ENCODE measurements at places on chromosomes 6 and 20.

- DNase-seq: peak; percentile 12
These were observed 69.0 kb upstream of the CCN2 start for GRCh38 chr6:132020138-132020581.

GRCh38 chr6:35027807-35028206 lies 113.3 kb downstream of the TCP11 start:
- no peak for DNase-seq

GRCh38 chr6:14107711-14108494 lies 9.7 kb upstream of the CD83 start:
- no peak for DNase-seq

DNA sequence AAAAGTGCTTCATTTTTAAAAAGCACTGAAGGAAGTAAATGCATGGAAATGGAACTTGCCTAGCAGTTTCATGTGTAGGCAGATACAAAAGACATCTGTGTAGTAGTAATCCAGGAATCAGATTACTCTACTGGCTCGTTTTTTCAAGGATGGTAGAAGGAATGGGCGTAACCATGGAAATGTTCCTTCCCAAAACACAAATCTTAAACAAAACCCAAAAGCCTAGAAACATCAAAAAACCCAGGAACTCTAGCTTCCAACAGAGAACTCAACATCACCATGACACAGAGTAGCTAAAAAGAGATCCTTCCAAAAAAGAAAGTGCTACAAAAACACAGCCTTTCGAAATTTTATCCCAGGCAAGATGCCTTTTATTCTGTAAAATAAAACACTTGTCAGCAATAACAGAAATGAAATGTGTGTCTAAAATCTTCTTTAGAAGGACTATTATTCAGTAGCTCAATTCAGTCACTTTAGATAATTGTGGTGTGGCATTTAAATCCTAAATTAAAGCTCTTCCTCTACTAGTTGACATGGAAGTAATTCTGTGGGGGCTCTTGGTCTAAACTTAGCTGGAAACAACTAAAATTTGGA lies 81.7 kb downstream of the FAM217A start:
- no peak for DNase-seq

GRCh38 chr6:112909781-112910180 lies 562.7 kb downstream of the RFPL4B start:
- no peak for DNase-seq

- DNase-seq: no peak
These were observed 11.2 kb downstream of the SLC24A3 start for GRCh38 chr20:19223640-19224039.

GRCh38 chr6:166987930-166988329 lies 11.3 kb upstream of the CEP43 start:
- DNase-seq: no peak

DNA sequence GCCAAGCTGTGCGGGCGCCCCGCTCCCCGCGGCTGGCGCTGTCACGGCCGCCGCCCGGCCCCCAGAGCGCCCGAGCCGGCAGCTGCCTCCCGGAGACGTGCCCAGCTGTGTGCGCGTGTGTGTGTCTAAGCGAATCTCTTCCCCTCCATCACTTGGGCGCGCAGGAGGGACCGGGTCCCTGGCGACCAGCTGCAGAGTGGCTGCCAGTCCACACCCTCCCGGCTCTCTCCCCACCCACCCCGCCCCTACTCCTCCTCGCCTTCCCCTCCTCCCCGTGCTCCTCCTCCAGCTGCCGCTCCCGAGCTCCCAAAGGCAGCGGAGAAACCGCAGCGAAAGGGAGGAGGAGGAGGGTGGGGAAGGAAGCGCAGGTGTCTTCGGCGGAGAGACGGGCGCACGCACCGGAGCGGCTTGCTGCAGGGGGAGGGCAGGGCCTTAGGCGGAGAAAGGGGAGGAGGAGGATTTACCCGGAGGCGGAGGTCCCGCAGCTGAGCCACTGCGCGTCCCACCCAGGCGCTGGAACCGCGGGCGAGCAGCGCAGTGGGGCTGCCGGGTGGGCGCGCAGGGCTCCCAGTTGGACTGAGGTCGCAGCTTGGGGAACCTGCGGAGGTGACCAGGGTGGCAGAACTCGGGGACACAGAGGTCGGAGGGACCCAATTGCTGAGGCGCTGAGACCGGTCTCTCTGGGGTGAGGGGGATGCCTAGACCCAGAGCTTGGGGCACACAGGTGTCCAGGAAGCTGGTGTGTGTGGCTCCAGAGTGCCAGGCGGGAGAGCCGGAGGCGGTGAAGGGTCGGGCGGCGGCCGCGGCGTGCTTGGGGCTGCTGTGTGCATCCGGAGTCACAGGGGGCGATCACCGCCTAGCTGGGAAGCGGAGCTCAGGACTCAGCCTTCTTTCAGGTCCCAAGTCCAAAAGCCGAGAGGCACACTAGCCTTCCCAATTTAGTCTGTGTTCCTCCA lies at the start of gene HS3ST5:
TSS of gene HS3ST5 (minus strand) at position 198 of the 956 bp plus-strand sequence. CDS start 280,178 bp downstream, outside the sequence.
- DNase-seq: peak; percentile 39

GRCh38 chr6:90140683-90141082 lies 156.0 kb downstream of the BACH2 start:
- no peak for DNase-seq

GRCh38 chr20:4008877-4009276 lies 6.5 kb downstream of the RNF24 start:
- DNase-seq: no peak

GRCh38 chr6:51578994-51579393 lies 508.4 kb downstream of the PKHD1 start:
- DNase-seq: no peak

DNA sequence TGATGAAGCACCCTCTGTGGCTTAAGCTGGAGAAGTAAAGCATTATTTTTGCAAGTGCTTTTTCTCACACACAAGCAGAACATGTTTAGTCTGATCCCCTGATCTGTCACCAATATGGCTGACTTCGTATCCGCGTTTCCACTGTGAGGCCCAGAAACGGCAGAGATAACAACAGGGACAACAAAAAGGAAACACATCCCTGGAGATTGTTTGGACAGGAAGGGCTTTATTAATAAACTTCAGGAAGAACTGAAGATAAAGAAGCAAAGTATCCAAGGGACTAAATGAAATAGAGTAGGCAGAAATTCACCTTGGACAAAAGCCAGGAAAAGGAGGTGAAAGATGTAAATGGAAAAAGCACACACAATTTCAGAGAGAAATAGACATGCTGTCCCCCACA lies 49.2 kb downstream of the RARS2 start:
- DNase-seq: no peak

GRCh38 chr20:58986968-58987517 lies 6.0 kb downstream of the NELFCD start:
- no peak for DNase-seq

GRCh38 chr20:17617212-17617867 lies 47.5 kb downstream of the DSTN start:
- DNase-seq: no peak

- DNase-seq: no peak
These were observed 50.5 kb downstream of the KCTD20 start for GRCh38 chr6:36493319-36493718.

Measured in mucosa of gallbladder (tissue), 1 donor.